ENCODE measurements at places on chromosomes 2 and 18. TPM values are rescaled to one million over a fixed set of nuclear protein-coding genes. Genes with fewer than 3 reads are reported as not detected.

Gene KCTD18
- polyA plus RNA-seq: 17.9 TPM

DNA sequence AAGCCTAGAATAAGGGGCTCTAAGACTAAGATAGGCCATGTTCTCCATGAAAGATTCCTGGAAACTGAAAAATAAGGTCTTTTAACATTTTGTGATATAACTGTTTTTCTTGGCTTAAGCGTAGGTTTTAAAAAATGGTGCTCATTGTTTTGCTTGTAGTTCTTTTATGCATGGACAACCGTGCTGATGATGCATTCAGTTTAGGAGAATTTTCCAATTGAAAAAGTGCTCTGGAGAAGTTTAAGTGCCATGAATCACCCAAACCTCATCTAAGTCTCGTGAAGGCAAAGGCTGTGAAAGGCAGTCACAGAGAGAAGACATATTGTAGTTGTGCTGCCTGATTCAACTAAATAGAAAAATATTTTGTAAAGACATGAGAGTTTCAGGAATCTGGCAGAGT, 111.8 kb upstream of the GAREM1 start:
- no peak for DNase-seq

GRCh38 chr2:206163251-206163880, 3.7 kb downstream of the EEF1B2 start:
- no peak for DNase-seq

DNA sequence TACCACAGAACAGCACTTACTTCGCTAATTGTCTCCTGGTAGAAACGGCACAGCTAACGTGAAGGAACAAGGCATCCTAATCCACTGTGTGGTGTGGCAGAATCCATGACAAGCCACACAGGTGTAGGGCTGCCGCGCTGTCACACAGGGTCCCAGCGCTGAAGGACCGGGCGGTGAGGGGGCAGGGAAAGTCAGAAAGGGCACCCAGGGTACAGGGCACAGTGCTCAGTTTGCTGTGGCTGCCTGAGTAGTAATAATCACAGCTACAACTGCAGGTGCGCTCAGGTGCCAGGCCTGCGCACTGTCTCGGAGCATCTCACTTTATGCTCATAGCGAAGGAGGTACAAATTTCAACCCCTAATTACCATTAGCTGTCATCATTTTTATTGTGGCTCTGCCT, 55.2 kb upstream of the CAB39 start:
- DNase-seq: no peak

DNA sequence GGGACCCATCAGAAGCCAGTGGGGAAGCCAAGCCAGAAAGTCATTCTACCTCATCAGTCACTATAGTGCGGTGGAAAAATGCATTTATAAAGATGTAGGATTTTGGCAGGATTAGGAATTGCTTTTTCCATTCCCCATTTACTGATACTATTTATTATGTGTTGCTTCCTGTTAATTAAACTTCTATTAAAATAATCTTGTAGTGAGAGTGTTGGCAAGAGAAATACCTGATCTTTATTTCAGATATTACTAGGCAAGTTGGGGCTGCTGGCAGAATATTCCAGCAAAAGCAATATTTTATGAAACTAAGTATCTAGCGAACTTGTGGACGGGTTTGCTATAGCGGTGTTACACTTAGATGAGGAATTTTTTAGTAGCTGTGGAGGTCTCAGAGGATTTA, 23.9 kb upstream of the CDC42EP3 start:
- no peak for DNase-seq

Gene OTOS
- polyA plus RNA-seq: 0.34 TPM

DNA sequence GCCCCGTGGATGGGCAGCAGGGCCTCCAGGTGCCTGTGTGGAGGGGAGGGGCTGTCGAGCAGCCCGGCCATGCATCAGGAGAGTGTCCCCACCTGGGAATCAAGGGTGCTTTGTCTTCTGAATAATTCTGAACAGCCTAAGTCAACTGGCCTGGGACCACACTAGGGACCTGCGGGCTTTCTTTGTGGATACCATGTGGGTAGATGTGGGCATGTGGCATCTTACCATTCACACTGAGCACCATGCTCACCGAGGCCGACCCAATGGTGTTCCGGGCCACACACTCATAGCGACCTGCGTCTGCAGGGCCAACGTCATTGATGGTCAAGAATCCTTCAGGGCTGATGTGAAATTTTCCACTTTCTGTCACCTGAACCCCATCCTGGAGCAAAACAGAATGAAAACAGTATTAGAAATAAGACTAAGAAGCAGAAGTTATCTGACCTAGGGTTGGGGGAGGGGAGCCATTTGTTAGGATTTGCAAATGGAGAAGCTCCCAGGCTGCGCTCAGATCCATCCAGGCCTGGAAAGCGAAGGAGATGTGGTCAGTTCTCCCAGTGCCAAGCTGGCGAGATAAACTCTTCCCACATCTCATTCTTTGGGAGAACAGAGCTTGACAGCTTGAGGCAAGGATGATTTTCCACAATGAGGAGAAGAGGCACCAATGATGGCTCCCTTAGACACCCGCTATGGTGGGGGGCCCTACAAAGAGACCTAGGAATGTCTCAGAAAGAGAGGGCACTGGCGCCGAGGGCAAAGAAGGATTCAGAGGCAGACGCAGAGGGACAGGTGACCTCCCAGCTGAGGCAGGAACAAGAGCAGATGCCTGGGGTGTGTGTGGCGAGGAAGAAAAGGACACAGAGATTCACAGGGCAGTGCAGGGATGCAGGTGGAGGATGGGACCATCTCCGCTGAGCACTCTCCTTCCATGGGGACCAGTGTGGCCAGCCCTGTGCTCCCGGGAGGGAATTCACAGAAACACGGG, 83.4 kb downstream of the PXDN start:
- no peak for DNase-seq

Gene MBD1
- 64.7 TPM for polyA plus RNA-seq

Gene CXCR1
- polyA plus RNA-seq: not detected

- DNase-seq: peak; percentile 43
Measured at GRCh38 chr2:53576166-53576565, 191.4 kb upstream of the CHAC2 start.

DNA sequence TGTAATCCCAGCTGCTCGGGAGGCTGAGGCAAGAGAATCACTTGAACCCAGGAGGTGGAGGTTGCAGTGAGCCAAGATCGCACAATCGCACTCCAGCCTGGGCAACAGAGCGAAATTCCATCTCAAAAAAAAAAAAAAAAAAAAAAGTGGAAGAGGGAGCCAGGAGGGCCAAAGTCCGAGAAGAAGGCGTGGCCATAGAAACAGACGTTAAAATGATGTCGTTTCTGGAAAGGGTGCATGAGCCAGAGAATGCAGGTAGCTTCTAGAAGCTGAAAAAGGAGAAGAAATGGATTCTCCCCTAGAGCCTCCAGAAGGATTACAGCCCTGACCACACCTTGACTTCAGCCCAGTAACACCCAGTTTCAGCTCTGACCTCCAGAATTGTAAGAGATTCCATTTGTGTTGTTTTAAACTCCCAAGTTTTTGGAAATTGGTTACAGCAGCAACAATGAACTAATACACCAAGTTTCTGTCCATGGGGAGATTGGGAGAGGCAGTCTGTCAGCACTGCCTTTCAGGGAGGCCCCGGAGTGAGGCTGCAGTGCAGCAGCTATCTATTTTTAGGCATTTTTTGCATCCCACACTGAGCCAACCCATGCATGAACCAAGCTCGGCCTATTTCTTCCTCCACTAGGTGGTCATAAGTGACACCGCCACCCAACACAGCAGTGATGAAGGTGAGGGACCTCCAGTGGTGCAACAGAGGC, 14.2 kb upstream of the TRAF3IP1 start:
- DNase-seq: no peak

Gene PPIL3
- polyA plus RNA-seq: 44.6 TPM

Gene IGFBP5
- polyA plus RNA-seq: 396 TPM

GRCh38 chr18:57435846-57436190, 644 bp downstream of the ONECUT2 start:
- no peak for DNase-seq

GRCh38 chr2:29618024-29618423, 303.4 kb downstream of the ALK start:
- DNase-seq: no peak

Gene NT5DC4
- polyA plus RNA-seq: not detected

GRCh38 chr2:237299906-237300305, 114.1 kb downstream of the COL6A3 start:
- DNase-seq: peak; percentile 57

DNA sequence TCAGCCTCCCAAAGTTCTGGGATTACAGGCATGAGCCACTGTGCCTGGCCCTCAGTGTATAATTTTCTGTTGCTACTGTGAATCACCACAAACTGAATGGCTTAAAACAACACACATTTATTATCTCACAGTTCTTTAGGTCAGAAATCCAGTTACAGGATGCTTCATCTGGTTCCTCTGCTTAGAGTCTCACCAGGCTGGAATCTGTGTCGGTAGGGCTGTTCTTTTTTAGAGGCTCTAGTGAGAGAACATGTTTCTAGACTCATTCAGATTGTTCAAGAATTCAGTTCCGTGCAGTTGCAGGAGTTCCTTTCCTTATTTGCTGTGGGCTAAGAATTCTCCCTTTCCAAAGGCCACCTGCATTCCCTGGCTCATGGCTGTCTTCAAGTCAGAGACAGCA, 22.2 kb downstream of the CCDC121 start:
- no peak for DNase-seq

- DNase-seq: no peak
Measured at GRCh38 chr2:40507432-40507831, 55.5 kb upstream of the SLC8A1 start.

DNA sequence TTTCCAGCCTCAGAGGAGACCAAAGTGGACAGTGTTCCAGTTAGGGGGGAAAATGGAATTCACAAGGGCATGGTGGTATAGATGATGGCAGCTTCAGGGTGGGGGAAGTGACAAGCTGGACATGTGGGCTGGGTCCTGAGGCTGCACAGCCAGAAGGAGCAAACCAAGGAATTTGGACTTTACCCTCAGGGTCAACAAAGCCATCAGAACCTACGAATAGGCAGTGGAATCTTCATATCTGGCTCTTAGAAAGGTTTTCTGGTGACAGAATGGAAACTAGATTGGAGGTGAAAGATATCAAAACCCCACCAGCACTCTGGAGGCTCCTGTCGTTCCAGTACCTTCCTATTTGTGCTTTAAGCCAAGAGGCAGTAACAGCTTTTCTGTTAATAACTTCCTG, 127.1 kb downstream of the SETBP1 start:
- DNase-seq: no peak

DNA sequence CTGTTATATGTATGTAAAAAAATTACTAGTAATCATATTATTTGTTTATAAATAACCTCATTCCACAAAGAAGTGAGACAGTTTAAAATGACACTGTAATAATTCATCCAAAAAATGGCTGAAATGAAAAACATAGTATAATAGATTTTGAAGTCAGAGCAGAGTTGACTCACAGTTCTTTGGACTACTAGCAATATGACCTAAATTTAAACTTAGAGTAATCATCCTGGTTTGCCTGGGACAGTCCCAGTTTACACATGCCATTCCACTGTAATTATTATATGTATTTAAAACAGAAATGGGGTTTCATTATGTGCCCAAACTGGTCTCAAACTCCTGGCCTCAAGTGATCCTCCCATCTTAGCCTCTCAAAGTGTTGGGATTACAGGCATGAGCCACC, 48.3 kb downstream of the CCDC88A start:
- DNase-seq: no peak

GRCh38 chr2:102622646-102623045, 3.3 kb downstream of the SLC9A2 start:
- no peak for DNase-seq

Gene DNAH7
- 9.1 TPM for polyA plus RNA-seq

Gene EMILIN2
- polyA plus RNA-seq: 15.5 TPM

GRCh38 chr2:48398285-48399002, 131.5 kb upstream of the STON1 start:
- DNase-seq: no peak

- DNase-seq: no peak
Measured at GRCh38 chr18:60070631-60071030, 170.8 kb downstream of the PMAIP1 start.

DNA sequence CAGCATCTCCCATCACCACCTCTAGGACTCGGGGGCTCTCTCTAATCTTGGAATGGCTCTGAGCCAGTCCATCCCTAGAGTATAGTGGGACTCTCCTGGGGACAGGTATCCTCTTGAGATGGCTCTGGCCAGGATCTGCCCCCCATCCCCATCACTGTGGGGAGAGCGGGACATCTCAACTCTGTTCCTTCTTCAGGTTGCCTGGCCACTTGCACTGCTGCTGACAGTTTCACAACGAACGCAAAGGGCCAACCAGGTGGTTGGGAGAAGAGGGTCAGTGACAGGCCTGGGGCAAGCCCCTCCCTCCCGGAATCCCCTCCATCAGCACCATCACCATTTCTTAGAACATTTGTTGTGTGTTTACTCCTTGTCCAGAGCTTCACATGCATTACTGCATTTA, 62.6 kb downstream of the CIB4 start:
- DNase-seq: no peak

GRCh38 chr2:24842081-24843050, 49.1 kb downstream of the CENPO start:
- no peak for DNase-seq

GRCh38 chr2:191026377-191026776, 12.4 kb upstream of the STAT1 start:
- no peak for DNase-seq

DNA sequence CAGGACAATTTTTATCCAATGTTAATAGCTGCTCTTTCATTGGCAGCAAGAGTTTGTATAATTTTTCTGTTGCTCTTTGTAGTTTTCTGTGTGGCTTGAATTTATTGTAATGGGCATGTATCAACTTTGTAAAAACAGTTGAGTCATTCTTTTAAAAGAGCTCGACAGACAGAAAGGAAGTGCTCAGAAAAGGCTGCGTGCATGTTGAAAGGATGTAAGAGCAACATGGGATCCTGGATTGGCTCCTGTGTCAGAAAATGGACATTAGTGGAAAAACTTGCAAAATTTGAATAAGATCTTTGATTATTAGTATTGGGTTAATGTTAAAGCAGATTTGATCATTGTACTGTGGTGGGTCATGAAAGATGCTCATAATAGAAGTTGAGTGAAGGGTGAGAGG, 93.3 kb upstream of the CDC42EP3 start:
- no peak for DNase-seq

DNA sequence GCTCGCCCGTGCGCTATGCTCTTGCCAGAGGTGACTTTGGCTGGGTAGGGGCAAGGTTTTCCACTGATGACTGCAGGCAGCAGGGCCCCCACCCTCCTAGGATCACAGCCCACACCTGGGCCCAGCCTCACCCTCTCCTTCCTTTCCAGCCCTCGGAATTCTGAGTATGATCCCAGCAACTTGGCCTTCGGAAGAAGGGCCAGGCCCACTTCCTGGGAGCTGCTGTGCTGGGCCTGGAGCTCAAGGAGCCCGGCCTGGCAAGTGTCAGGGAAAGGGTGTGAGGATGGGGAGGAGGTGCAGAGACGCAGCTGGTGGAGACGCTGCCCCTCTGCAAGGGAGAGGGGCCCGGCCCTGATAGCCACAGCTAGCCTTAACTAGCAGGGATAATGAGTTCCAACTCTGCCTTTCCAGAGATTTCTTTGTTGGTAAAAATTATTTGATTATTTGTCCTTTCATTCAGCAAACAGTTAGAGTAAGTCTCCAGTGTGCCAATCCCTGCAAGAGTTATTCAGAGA, 1.7 kb upstream of the CNDP1 start:
- no peak for DNase-seq

Gene RNMT
- 50.4 TPM for polyA plus RNA-seq

- peak; percentile 44 for DNase-seq
Measured at GRCh38 chr2:36965751-36966369, 476 bp downstream of the STRN start.

- DNase-seq: no peak
Measured at GRCh38 chr2:190582736-190583506, 48.4 kb upstream of the NEMP2 start.

Gene RIT2
- not detected for polyA plus RNA-seq

Data from right renal pelvis (tissue), 4 donors.